GM04504 (cell line): ENCODE measurements at places on chromosomes 4 and X.

GRCh38 chr4:1347410-1347864 is 429 bp downstream of the UVSSA start:
- DNase-seq, result peak; percentile 68

DNA sequence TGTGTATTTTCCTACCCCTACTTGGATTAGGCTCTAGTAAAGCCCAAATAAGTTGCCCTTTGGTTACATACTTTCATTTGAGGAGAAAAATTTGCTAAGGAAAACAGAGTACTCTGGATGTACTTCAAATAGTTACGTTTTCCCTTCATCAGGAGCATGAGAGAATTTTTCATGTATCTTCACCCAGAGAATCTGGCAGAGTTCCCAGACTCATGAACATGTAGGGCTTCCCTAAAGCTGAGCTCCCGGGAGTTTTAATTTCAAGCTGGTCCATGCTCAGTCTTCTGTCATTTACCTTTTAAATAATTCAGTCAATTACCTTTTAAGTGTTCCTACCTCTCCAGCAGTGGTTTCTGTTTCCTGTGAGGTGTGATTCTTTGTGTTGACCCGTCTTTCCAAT is 367.5 kb upstream of the GRID2 start:
- DNase-seq, result peak; percentile 1

DNA sequence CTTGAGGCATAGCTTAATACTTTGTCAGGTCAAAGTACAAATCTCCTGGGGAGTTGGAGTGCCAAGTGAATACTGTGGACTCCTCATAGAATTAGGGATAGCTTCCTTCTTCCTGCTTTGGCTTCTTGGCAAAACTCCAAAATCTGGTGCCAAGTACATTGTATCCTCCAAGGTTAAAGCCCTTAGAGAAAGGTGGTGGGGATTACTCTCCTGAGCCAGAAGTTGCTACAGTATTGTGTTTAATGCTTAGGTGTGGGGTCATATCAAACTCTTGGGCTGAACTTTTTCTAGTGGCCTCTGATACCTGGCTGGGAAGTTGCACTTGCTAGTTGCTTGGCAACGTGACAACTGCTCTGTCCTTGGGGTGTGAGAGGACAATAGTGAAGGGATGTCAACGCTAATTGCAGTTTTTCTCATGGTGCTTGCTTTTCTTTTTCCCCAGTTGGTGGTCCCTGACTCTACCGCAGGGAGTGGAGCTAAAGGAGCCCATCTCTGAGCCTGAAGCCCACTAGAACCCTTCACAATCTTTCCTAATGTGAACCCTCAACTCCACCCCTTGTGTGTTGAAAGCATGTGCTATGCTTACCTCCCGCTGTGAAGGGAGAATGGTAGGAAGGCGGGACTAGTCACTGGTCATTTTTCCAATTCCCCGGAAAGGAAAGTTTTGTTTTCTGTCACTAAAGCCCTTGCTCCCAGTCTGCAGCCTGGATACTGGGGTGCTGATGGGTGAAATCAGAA is 35.5 kb downstream of the DLG3 start:
- no peak for DNase-seq

- DNase-seq, result no peak
Measured at GRCh38 chr4:79743014-79743413, 330.0 kb downstream of the ANTXR2 start.

- no peak for DNase-seq
Measured at GRCh38 chr4:98289375-98289774, 28.2 kb downstream of the RAP1GDS1 start.

DNA sequence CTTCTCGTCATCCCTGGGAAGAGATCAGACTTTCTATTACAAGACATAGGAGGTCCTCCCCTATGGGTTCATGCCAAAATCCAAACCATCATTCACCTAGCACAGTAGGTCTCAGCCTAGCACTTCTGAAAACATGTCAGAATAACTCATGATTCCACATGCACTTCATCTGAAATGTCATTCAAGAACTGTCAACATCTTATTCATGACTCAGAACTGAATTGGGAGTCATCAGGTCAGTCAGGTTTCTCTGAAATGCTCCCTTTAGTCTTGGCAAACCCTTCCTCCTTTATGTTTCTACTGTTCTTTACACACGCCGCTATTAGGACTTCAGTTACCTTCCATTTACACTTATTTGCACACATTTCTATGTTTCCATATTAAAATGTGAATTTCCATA is 67.2 kb downstream of the ANTXR2 start:
- DNase-seq, result no peak

DNA sequence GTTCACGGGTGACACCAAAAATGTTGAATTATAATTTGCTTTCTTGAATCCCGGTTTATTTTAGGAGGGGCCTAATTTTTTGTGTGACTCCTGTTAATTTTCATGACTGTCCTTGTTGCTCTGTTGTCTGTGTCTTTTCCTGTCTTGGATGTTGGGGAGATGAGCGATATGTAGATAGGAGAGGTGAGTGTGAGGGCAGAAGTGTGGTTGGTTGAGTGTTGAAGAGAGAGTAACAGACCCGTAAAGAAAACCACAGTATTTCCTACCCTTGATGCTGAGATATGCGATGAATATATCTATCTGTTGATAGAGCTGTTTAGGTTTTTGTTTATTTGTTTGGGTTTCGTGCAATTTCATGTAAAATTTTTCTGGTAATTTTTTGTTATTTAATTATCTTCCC is 70.5 kb downstream of the CPE start:
- no peak for DNase-seq

DNA sequence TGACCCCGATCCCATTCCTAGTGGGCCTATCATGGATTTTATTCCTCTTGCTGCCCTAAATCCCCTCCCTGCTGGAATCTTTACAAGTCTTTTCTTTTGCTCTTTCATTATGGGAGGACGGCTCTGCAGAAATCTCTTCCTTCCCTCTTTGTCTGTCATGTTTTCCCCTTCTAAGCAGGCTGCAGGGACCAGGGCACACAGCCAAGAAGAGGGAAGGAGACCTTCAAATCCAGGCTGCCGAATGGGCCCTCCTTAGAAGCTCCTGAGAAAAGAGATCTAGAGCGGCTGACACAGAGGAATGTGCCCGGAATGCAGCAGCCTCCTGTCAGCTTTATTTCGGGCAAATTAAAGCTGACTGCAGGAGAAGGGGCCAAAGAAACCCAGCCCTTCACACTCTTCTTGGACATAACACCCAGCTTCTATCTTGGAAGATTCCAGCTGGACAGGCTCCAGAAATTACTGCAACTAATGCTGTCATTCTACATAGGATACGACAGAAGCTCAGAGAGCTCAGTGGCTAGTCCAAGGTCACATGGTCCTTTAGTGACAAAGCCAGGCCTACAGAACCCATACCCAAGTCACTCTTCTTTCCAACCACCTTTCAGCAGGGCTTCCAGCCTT is 187.8 kb upstream of the NHS start:
- DNase-seq, result no peak

DNA sequence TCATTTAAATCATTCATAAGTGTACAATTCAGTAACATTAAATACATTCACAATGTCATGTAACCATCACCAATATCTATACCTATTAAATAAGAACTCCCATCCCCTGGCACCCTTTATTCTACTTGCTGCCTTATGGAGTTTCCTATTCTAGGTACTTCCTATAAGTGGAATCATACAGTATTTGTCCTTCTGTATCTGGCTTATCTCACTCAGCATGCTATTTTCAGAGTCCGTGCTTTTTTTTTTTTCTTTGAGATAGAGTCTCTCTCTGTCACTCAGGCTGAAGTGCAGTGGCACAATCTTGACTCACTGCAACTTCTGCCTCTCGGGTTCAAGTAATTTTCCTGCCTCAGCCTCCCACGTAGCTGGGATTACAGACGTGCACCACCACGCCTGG is 67.9 kb upstream of the STOX2 start:
- DNase-seq, result no peak

DNA sequence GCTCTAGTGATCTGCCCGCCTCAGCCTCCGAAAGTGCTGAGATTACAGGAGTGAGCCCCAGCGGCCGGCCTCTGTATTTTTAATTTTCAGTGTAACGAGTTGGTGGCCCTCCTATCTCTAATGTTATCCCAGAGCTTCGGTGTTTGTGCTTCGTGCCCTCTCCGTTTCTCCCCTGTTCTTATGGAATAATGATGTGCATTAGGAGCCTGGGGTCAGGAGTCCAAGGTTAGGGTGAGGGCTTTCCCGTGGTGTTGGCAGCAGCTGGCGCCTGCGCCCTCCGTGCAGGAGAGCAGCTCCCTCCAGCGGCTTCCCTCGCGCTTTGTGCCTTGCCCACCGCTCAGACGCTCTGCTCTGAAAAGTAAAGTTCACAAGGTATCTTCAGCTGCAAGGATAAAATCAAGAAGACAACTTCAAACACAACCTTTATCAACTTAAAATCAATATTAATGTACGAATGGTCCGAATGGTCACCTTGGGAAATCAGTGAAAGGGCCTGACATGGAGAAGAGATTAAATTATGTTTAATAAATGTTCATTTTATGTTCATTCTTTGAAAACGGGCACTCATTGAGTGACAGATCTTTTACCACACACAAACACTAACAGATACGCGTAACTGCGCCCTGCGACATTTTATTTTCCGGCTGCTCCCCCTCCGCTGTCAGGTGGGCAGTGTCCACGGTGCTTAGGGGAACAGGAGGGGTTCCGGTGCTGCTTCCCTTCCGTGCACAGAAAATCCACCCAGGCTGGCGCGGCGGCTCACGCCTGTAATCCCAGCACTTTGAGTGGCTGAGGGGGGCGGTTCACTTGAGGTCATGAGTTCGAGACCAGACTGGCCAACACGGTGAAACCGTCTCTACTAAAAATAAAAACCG is 62.4 kb downstream of the TRAPPC11 start:
- DNase-seq, result no peak

DNA sequence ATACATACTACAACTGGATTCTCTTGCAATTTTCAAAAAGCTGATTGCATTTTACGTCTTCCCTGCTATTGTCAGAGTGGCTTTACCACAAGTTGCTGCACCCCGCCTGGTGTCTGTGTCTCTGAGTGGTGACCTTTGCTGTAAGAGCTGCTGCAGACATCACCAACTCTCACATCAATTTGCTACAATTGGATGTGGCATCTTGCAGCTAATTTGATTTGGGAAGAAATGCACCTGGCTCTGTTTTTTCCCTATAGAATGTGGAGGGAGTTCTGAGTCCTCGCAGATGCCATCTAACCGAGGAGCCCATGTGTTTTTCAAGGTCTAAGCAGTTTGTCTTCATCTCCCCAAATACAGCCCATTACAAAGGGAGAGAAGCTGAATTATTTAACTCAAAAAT is 73.8 kb upstream of the PHOX2B start:
- no peak for DNase-seq

GRCh38 chr4:135934026-135934425 is 1598.3 kb downstream of the PCDH18 start:
- no peak for DNase-seq

GRCh38 chrX:78024349-78025059 is 55.1 kb upstream of the PGAM4 start:
- DNase-seq, result no peak

DNA sequence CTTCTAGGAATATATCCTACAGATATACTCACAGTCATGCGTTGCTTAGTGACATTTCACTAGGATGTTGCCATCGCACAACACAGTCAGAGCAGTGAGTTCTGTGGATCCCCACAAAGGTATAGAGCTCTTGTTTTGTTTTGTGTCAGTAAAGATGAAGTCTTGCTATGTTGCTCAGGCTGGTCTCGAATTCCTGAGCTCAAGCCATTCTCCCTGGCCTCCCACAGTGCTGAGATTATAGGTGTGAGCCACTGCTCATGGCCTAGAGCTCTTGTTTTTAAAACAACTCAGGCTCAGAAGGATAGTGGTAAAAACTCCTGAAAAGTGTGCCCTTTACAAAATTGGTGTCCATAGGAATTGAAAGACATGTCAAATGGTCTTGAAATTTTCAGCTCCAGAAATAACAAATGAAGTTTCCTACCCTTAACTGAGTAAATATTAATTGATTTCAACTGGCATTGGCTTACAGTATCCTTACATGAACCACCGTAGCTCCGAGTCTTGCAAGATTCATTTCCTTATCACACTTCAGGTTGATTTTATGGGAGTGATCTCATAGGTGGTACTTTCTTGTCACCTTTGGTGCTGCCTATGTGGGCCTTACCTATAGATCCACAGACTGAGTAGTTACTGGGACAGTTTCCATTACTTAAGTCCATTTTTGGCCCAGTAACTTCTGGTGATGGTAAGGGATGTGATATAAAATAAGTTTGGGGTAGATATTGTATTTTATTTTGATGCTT is 3.6 kb downstream of the CWH43 start:
- DNase-seq, result no peak

GRCh38 chr4:70914000-70914399 is 11.8 kb downstream of the MOB1B start:
- no peak for DNase-seq

GRCh38 chrX:13659063-13659462 is 6.1 kb downstream of the TCEANC start:
- DNase-seq, result no peak

DNA sequence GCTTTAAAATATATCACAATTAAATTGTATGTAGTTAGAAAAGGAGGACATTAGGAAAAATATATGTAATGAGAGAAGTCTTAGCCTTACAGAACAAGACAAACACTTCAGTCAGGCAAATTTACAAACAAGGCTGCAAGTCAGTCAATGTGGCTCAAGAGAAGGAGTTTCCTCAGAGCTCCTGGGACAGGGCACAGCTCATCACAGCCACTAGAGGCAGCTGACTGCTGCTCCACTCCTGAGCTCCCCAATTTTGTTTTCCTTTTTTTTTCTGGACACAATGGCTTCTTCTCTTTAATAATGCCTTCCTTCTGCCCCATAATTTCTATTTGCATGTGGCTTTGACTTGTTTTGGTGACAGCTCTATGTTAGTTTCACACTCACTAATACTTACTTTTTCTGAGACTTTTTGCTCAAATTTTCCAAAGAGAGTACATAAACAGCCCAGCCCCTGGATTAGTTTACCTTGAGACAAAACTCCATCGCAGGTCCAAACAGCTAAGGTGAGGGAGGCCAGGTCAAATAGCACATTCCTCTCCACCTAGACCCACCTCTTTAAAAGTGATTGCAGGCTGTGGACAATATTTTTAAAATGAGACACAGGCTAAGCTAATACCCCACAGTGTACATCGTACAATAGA is 850.4 kb upstream of the FRG1 start:
- no peak for DNase-seq

GRCh38 chrX:4277122-4277521 is 563.7 kb upstream of the PRKX start:
- DNase-seq, result no peak

- no peak for DNase-seq
Measured at GRCh38 chr4:113682730-113683537, 78.6 kb downstream of the CAMK2D start.

GRCh38 chr4:186934841-186935443 is 211.3 kb upstream of the FAT1 start:
- no peak for DNase-seq

- no peak for DNase-seq
Measured at GRCh38 chr4:55617587-55618197, 18.4 kb downstream of the NMU start.

GRCh38 chr4:106291678-106292077 is 24.3 kb downstream of the TBCK start:
- no peak for DNase-seq
